ENCODE measurements at places on chromosomes 5 and 9. TPM values are rescaled to one million over a fixed set of nuclear protein-coding genes. Genes with fewer than 3 reads are reported as not detected.

GRCh38 chr5:33854733-33855151, 37.0 kb downstream of the ADAMTS12 start:
- H3K4me1 ChIP-seq = no peaks in the 10 kb centered on the region
- H3K4me3 ChIP-seq = no peak overlapping the region
- DNase-seq = no peak

The SLC25A48 gene
- total RNA-seq = 1.0 TPM

- no peaks in the 10 kb centered on the region for H3K36me3 ChIP-seq
- H3K27ac ChIP-seq = no peak overlapping the region
- H3K4me1 ChIP-seq = no peaks in the 10 kb centered on the region
- H3K27me3 ChIP-seq = no peaks in the 10 kb centered on the region
- no peak overlapping the region for H3K4me3 ChIP-seq
- DNase-seq = no peak
Observed at GRCh38 chr5:33688066-33688465, 203.7 kb downstream of the ADAMTS12 start.

The ANKRD31 gene
- total RNA-seq = 0.78 TPM

DNA sequence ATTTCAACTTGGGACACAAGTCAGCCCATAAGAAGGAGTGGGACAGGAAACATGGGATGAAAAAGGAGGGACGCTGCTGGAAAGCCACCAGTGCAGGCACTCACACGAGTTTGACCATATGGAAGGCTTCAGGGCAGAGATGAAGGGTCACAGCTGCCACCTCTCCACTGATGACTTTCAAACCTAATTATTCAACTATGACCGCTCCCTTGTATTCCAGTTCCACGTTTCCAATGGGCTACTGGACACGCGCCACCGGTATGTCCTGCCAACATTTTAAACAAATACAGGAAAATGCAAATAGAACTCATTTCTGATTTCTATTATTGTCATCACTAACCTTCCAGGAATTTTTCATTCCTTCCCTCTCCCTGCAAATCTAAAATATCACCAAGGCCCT, 134.7 kb downstream of the SLC1A3 start:
- H3K36me3 ChIP-seq = no peaks in the 10 kb centered on the region
- H3K4me1 ChIP-seq = peaks cover 64% of the 10 kb centered on the region
- no peaks in the 10 kb centered on the region for H3K27me3 ChIP-seq
- H3K27ac ChIP-seq = peak overlapping the region; percentile 82
- peak; percentile 81 for DNase-seq

GRCh38 chr5:38780945-38781344, 64.9 kb upstream of the OSMR start:
- H3K36me3 ChIP-seq = no peaks in the 10 kb centered on the region
- no peak overlapping the region for H3K4me3 ChIP-seq
- DNase-seq = peak; percentile 42
- H3K4me1 ChIP-seq = peaks cover 17% of the 10 kb centered on the region

DNA sequence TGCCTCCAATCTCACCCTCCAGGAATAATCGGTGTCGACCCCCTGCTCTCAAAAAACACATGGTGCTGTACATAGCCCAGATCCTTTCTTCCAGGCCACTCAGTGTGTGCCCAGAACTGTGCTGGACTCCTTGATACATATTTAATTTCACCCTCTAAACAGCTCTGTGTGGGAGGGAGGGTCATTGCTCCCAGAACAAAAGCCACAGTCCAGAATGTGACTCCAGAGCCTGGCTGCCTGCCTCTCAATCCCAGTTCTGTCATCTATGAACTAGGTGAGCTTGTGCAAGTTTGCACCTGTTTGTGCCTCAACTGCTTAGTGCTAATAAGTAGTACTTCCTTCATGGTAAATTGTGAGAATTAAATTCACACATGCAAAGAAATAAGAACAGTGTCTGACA, 93.1 kb downstream of the GABBR2 start:
- H3K4me3 ChIP-seq = no peak overlapping the region
- H3K4me1 ChIP-seq = no peaks in the 10 kb centered on the region
- no peaks in the 10 kb centered on the region for H3K27me3 ChIP-seq
